ENCODE measurements at places on chromosomes 7 and 10. TPM values are rescaled to one million over a fixed set of nuclear protein-coding genes. Genes with fewer than 3 reads are reported as not detected.

The CLDN4 gene
- total RNA-seq, result 0.10 TPM

The LGI1 gene
- total RNA-seq, result not detected

The FOXP2 gene
- total RNA-seq, result not detected

The RNF32 gene
- 0.64 TPM for total RNA-seq
